ENCODE measurements at places on chromosomes 1 and 21.

- no peak for DNase-seq
Observed at GRCh38 chr1:228848406-228848805, 113.1 kb downstream of the RHOU start.

DNA sequence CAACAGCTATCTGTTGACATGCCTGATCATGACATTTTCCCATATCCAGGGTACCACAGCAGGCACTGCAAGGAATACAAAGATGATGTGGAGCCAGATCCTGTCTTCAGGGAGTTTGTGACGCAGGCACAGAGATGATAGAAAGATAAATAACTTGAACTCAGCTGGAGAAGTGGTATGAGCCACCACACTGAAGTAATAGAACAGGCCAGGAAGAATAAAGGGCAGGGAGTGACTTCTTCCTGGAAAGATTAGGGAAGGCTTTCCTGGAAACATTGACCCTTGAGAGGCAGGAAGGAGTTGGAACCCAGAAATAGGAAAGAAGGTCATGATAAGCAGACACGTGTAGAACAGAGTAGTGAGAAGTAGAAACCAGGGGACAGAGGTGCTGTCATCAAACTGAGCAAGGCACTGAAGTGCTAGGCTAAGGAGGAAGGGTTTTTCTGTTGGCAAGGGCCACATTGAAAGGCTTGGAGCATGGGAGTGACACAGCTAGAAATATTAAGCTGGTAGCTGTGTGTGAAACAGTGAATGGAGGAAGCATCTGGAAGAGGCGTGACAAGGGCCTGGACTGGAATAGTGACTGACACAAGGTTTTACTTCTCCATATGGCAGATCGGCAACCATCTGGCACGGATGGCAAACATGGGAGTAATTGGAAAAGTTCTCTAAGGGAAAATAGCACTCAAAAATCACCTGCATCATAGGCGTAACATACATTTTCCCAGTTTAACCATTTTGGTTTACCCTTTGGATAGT lies 68.4 kb downstream of the AK5 start:
- DNase-seq: peak; percentile 98

GRCh38 chr1:243712941-243713340 lies 137.1 kb downstream of the AKT3 start:
- peak; percentile 100 for DNase-seq

DNA sequence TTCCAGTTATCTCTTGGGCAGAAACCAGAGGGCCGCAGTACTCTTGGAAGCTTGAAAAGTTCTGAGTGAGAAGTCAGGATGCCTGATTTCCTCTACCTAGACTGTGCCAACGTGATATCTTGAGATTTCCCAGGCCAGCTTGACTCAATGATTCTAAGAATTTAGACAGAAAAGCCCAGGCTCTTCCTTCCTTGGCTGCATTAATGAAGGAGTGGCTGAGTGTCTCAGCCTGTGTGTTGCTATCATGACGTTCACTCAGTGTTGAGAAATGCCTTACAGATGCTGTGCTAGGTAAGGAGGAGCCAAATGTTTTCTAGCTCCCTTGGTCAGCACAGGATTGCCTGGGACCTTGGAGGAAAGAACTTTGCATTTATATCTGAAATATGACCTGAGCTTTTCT lies 454.1 kb upstream of the USP24 start:
- no peak for DNase-seq

Measured in NCI-H1694 treated with DMSO at 0.1 percent for 48 hours (cell line).